ENCODE measurements at places on chromosomes 7 and 10.

DNA sequence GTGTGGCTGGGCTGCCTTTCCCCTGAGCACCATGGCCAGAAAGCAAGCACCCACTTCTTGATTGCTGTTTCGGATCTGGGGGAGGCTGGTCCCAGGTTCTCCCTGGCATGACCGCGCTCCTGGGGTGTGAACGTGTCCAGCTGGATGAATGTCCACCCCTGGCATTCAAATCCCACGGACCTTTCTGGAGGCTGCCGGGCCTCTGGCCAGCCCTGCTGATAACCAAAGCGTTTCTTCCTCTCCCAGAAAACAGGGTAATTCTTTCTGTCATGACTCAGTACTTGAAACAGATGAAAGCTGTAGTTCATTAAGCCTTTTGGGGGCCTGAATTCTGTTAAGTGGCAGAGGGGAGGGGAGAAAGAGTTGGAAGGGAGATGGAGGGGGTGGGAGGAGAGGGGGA lies 73.1 kb upstream of the SAMD8 start:
- no peak for DNase-seq

- DNase-seq, result no peak
Observed at GRCh38 chr10:77286531-77287508, 350.8 kb downstream of the KCNMA1 start.

DNA sequence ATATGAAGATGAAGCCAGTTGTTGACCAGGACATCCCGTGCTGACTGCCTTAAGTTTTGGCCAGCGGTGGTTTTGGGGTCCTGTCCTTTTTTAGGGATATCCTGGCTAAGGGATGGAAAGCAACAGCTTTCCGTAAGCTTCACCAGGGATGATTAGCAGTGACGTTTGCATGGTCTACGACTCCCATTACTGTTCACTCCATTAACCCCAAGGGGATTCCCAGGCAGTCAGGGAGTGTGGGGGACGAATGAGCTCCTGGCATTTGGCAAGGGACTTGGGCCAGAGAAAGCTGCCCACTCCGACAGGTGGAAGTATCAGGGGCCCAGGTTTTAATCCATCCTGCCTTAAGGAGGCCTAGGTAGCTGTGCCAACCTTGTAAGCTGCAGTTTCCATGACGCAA lies 66.8 kb downstream of the ITGB1 start:
- no peak for DNase-seq

GRCh38 chr10:119783665-119784027 lies 57.8 kb downstream of the INPP5F start:
- no peak for DNase-seq

GRCh38 chr7:99102809-99103690 lies 40.9 kb downstream of the SMURF1 start:
- peak; percentile 39 for DNase-seq

All from A172 (cell line).